ENCODE measurements at places on chromosomes 16 and 17. TPM values are rescaled to one million over a fixed set of nuclear protein-coding genes. Genes with fewer than 3 reads are reported as not detected.

CSH2 gene
- not detected for total RNA-seq

DNA sequence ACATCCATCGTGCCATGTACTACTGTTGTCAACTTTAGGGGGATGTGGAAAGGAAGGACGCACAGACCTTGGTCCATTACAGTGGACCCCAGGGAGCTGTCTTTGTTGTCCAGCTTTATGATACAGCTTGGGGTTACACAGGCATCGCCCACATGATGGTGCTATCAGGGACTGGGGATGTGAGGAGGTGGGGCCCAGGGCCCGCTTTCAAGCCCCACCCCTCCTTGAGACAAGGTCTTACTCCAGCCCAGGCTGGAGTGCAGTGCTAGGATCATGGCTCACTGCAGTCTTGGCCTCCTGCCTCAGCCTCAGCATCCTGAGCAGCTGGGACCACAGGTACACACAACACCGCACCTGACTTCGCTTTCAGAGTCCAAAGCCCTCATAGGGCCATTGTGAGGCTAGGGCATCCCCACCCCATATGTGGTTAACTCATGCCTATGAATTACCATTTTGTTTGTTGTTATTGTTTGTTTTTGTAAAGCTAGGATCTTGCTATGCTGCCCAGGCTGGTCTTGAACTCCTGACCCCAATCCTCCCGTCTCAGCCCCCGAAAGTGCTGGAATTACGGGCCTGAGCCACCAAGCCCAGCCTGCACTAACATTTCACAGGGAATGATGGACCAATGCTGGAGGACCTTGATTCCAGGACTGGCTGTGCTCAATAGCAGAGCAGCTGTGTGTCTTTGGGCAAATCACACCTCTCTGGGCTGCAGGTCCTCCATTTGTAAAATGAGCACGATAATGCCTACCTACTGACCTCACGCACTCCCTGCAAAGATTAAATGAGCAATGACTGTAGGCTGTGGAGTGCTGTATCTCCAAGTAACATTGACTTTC is 17.2 kb downstream of the ST3GAL2 start:
- H3K4me3 ChIP-seq: no peak overlapping the region
- H3K4me1 ChIP-seq: peaks cover 39% of the 10 kb centered on the region
- no peak overlapping the region for H3K27ac ChIP-seq
- H3K36me3 ChIP-seq: peaks cover 18% of the 10 kb centered on the region
- H3K27me3 ChIP-seq: no peaks in the 10 kb centered on the region
- no peak for DNase-seq

TBC1D28 gene
- total RNA-seq: not detected

COG4 gene
- 75.3 TPM for total RNA-seq

DNA sequence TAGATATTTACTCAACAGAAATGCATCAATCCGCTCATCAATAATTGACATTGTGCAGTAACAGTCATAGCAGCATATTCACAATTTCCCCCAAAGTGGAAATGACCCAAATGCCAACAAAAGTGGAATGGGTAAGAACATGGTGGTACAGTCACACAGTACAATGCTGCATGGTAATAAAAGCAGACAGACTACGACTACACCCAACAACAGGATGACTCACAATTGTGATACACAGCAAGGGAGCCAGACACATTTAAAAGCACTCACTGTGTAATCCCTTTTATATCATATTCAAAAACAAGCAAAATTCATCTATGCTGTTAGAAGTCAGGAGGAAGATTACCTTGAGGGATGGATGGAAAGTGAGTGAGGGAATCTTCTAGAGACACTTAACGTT is 76.5 kb upstream of the NUDT7 start:
- no peaks in the 10 kb centered on the region for H3K36me3 ChIP-seq
- no peaks in the 10 kb centered on the region for H3K27me3 ChIP-seq
- H3K27ac ChIP-seq: no peak overlapping the region
- no peaks in the 10 kb centered on the region for H3K4me1 ChIP-seq
- DNase-seq: no peak

FOXN1 gene
- not detected for total RNA-seq

Measured in activated naive CD8-positive, alpha-beta T cell treated with anti-CD3 and anti-CD28 coated beads, Interleukin-2, amount 10 ng/mL, durations not matched to agents 7 days and 5 days (primary cell).